ENCODE measurements at places on chromosomes 6 and 20.

DNA sequence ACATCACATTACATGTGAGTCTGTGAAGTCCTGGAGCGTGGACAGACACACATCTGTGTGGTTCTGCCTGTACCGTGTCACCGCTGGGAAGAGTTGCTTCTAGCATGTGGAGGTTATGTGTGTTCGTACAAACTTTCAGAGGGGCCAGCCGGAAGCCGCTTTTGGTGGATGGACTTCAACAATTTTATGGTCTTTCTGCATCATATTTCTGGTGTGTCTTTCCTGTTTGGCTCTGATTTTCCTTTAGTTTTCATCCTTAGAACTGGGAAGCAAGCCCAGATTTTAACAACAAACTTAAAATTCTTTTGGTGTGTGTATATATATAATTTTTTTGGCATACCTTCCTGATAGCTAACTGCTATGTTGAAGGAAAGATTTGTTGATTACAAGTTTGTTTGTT lies 71.2 kb downstream of the TIAM2 start:
- DNase-seq, result no peak

DNA sequence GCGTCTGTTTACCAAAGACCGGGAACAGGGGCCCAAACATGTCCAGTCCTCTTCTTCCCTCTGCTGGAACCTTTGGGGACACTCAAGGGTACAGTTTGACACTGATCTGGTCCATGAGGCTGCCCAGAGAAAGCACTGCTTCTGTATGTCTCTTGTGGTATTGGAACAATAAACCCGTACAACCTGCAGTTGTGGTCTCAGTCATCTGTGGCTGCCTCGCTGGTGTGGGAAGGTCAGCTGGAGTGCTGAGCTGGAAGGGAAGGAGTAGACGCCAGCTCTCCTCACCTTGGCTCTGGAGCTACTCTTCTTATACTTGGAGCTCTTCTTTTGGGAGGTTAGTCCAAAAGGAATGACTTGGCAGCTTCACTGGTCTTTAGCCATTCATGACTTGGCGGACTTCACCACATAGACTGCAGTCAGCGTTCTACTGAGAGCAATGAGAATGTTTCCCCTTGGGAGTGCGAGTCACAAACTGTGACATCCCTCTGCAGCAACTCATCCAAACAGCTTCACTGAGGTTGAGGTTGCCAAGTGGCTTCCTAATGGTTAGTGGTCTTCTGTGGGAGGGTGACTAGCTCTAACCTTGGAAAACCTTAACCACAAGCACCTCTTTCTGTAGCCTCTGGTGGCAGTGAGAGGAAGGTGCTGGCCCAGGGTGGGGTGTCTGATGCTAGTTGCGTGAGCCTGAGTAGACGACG lies 81.2 kb downstream of the ASXL1 start:
- DNase-seq, result peak; percentile 73

DNA sequence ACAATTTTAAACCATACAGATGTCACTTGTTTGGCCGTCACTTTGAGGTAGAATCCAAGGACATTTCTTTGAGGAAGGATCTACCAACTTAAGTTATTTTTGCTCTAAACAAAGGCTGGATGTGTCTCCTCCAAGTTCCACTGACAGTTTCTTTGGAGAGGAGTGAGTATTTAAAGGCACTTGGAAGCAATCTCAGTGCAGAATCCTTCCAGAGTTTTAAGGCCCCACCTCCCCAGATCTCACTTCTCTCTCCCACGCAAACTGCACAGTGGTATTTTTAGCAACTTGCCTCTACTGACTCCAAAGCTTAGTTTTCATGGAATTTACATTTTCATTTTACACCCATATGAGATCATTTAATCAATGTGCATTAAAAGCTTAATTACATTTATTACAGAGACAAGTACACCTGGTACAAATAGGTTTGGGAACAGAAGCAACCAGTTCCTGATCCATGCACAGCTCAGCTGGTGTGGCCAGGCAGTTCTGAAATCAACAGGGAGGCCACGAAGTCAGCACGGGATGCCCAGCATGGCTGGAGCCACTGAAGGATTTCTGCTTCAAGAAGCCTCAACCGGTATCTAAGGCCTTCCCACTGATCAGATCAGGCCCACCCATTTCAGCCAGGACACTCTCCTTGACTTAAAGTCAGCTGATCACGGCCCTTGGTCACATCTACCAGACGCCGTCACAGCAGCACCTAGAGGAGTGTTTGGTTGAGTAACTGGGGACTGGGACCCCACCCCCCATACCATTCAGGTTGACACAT lies 109.8 kb downstream of the SYCP2 start:
- no peak for DNase-seq

DNA sequence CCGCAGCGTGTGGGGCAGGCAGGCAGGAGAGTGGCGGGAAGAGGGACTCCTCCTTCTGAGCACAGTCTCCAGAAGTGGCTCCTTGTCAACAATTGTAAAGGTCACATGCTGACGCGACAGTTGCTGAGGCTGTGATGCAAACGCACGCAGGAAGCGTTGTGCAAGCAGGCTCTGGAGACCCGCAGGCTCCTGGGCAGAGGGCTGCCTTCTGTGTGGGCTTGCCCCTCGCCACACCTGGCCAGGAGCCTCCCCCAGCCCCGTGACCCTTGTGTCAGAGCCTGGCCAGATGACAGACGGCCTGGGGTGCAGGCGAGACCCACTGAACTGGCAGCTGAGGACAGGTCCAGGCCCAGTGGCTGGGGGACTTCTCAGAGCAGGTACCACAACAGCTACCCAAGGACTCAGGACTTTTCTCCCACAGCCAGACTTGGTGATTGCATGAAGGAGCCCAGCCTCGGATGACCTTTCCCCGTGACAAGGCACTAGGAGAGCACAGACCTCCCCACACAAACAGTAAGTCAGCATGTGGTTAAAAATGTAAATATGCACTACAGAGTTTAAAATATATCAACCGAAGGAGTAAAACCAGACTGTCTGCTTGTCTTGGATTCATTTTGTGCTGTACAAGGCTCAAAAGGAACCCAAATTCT lies 222.1 kb upstream of the RREB1 start:
- DNase-seq, result no peak

- DNase-seq, result no peak
These were observed 21.3 kb downstream of the TTPAL start for GRCh38 chr20:44496976-44497375.

DNA sequence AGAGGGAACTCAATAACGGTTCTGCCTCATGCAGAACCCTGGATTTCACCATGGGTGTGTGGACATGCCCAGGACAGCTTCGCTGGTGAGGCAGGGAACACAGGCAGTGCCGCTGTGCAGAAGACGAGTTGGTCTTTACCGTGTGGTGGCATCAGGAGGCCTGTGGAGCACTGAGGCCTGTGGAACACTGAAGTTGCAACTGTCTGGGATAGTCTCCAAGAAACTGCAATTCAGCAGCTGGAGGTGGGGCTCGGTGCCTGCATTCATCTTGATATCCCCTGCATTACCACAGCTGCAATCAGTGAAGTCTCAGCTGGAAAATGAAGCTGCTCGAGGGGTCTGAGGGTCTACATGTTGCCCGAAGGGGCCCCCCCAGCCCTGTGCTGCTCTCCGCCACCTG lies 202.4 kb upstream of the CDH4 start:
- DNase-seq, result no peak

- DNase-seq, result no peak
These were observed 3.4 kb downstream of the MYT1 start for GRCh38 chr20:64167676-64168075.

DNA sequence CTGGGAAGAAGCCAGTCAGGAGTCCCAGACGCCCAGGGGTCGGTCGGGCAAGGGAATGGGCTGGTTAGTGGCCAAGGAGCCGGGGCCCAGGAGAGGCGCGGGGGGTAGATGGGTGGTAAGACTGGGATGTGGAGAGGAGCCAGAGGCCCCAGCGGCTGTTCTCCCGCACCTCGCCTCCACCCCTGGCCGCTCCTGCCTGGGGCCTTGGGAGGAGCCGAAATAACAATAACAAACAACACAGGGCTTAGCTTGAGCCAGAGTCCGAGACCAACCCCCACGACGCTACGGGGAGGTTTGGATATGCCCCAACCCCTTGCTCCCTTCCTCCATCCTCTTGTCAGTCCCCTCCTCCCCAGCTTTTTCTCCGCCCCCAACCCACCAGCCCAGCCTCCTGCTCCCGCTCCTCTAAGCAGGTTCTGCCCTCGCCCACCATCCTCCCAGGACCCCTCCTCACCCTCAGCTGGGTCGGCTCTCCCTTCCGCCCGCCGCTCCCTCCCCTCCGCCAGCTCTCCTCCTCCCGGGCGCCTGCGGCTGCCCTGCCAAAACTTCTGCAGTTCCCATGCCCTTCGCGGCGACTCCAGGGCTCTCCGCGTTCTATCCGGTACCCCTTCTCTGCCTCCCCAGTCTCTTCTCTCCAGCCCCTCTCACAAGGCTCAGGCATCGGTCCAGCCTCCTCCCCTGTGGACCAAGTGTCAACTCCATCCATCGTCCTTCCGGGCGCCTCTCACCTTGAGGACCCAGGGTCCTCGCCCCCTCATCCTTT lies 1.1 kb downstream of the RNF39 start:
- no peak for DNase-seq

- DNase-seq, result no peak
These were observed 427.4 kb upstream of the JARID2 start for GRCh38 chr6:14818422-14818884.

DNA sequence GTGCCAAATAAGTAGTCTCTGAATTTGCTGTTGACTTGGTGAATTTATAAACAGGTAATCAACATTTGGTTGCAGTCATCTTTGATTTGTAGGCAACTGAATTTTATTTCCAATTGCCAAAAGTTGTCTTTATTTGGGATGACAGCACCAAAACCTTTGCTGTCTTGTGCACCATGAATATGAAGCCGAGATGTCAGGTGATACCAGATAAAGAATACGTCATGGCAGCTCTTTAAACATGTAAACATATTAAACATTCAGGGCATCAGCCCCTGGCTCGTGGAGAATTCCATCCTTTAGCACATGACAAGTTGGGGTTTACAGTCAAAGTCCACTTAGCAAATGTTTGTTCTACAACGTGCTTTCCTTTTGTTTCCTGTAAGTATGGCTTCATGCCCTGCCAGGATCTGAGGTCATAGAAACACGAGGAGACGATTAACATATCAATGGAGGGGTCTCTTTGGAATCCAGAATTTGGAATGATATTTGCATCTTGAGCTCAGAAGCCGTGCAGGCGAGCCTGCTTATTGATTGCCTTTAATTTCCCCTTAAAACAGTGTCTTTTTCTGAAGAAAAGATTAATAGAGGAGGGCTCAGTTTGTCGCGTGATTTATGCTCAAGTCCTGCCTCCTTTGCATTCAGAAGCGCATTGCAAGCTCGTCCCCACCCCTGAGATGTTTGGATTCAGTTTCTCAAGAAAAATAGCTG lies 170.2 kb upstream of the ZNF217 start:
- DNase-seq, result no peak

DNA sequence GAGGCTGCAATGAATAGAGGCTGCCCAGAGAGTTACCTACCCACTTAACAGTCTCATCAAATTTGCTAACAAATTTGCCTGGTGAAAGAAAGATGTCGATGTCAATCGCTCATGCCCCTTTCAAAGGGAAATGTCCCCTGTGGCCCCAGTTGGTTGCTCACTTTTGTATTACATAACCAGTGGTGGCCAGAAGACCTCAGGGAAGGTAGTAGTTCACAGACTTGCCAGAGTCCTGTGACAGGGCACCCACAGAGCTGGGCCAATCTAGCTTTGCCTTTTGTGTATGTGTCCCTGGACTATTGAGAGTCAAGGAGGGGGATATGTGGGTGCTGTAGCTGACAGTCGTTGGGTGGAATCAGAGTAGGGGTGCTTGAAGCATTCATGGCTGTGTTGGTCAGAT lies 70.7 kb upstream of the CCN6 start:
- DNase-seq, result no peak

- peak; percentile 58 for DNase-seq
These were observed 3.3 kb upstream of the ASXL1 start for GRCh38 chr20:32354592-32355416.

DNA sequence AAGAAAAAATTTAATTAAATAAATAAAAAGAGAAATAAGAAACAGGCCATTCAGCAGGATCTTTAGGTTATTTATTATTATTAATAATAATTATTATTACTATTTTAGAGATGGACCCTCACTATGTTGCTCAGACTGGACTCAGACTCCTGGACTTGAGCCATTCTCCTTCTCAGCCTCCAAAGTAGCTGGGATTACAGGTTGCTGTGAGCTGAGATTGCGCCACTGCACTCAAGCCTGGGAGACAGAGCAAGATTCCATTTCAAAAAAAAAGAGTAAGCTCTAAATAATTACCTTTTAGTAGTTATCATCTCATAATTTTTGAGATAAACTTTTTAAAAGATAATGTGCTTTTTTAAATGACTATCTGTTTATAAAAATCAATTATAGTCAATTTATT lies 1102.8 kb upstream of the GJE1 start:
- no peak for DNase-seq

All from activated CD8-positive, alpha-beta memory T cell treated with anti-CD3 and anti-CD28 coated beads, Interleukin-2, amount 50 U/mL, for 48 hours (primary cell).